ENCODE measurements at places on chromosomes 6 and 20.

DNA sequence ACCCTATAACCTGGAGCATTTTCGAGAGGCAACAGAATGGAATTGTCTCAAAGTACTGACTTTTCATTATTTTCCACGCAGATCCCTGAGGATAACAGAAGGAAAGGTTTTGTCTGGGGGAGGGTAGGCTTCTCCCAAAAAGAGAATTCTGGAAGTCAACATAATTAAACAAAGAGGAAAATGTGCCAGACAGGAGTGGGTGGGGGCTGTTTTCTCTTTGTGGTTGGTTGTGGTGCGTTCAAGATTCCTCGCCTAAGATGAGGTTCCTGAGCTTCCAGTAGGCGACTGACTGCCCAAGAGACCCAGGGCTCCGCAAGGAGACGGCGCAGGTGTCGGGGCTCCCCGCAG is 70.4 kb downstream of the SOX4 start:
- DNase-seq: no peak

DNA sequence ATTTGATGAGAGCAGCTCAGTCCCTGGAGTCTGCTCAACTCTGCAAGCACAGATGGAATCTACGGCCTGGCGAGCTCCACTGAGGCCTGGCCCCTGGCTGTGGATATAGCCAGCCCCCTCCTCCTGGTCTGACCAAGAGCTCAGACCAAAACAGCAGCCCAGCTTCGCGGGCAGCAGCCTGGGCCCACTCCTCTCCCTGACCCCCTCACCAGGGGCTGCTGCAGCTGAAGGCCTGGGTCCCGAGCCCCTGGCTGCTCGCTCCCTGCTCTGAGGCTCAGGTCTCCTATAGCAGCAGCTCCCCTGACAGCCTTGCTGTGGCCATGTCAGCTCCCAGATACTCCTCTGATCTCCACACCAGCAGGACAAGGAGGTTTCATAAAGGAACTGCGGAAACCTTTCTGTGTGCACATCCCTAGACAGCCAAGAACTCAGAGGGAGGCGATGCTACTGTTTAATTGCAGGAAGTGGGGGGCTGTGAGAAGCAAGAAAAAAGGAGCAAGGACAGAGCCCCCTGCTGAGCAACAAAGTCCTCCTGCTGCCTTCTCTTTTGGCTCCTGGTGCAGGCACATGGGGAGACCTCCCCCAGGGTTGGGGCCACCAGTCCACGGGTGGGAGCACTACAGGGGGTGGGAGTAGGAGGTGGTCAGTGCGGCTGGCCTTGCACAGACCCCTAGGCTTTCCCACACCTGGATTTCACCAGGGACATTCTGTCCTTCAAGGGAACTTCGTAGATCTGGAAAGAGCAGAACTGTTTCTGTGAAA is 38.7 kb upstream of the CST5 start:
- no peak for DNase-seq

GRCh38 chr6:95266537-95267258 is 310.6 kb upstream of the MANEA start:
- DNase-seq: no peak

DNA sequence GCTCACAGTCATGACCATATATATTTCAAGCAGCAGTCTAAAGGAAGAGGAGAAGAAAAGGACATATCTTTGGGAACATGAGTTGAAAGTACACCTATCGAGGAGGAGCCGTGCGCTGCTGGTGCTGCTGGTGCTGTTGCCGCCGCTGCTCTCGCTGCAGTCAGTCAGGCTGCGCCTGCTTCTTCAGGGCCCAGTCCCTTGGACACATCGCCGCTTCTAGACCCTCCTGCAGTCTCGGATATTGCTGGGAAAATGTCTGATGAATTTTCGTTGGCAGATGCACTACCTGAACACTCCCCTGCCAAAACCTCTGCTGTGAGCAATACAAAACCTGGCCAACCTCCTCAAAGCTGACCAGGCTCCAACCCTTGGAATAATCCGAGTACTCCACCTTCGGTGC is 8.2 kb upstream of the ASCC3 start:
- DNase-seq: no peak

- DNase-seq: no peak
These were observed 972 bp upstream of the PHF3 start for GRCh38 chr6:63634630-63635029.

GRCh38 chr6:6057442-6058053 is 50.8 kb upstream of the NRN1 start:
- peak; percentile 43 for DNase-seq

DNA sequence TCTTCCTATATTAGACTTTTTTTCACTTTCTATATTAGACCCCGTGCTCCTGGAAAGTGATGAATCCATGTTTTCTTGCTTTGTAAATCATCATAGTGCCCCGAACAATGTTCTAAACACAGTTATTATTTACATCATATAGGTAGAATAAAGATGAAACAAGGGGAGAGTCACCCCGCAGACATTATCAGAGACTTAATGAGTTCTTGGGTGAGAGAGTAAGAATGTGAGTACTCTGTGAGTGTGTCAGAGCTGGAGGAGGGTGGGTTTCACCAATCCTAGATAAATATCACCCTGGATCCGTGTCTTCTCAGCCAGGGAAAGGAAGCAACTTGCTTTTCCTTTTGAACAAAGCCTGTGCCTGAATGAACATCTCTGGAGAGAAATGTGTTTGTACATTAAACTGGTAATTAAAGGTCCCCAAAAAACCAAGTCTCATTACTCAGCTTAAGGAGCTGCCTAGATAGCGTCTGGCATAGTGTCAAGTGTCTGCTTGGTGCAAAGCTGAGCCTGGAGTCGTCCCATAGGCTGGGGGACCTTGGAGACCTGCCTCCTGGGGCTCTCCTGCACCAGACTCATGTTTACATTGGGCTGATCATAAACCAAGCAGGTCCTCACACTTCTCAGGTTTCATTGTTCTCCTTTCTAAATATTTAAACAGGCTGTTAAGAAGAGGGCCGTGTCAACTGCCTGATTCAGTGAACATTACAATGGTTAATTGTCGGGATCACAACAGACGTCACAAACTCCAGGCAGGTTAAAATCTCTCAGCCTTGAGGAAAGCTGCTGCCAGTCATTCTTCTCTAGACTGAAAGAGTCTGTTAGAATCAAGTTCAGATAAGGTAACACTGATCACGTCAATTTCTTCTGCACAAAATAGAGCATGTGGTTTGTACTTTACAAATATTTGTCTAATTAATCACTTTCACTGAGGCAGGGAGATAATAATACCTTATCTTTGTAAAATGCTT is 179.7 kb upstream of the MYLIP start:
- DNase-seq: peak; percentile 97

DNA sequence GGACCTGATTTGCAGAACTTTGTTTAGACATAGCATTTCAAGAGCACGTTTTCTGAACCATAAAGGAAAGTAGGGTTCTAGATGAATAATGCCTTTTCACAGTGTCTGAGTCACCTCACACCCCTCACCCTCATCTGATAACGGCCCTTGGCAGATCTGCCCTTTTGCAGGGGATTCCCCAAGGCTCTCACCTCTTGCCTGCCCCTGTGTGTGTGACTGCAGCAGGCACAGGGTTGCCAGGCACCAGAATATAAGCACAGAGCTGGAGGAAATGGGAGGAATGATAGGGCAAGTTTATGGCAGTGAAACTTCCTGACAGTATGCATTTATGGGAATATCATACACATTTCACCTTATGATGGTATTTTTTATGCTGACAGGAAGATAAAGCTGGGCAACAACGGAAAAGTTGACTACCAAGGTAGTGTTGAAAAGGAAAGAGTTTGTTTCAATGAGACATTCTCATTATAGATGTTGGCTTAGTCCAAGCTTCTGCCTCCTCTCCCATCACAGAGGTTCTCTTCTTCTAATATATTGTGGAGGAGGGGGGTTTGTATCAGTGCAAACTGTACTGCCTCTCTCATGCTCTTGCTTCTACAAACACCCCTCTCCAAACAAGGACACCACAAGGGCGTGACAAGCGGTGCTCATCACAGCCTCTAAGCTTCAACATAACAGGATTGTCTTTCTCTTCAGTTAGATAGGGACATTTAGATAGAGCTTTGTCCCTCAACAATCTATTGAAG is 101.5 kb upstream of the BACH2 start:
- no peak for DNase-seq

DNA sequence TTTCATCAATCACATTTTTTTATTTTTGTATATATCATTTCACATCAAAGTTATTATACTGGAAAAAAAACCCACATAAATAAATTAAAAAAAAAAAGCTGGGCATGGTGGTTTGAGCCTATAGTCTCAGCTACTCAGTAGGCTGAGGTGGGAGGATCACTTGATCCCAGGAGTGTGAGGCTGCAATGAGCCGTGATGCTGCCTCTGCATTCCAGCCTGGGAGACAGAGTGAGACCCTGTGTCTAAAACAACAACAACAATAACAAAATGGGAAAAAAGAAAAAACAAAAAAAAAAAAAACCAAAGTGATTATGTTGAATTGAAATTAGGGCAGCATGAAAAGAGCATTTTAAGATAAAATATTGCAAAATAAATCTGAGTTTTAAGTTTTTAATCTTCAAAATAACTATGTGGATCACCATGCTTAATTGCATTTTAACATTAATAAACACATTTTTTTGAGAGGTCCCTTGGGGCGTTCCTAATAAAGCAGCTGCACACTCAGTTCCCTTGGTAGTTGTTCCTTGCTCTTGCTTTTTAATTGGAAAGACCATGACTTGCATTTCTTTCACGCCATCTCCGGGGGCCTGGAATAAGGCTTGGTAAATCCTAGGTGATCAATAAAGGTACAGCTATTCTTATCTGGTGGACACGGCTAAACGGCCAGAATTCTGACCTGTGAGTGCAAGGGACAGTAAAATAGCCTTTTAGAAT is 15.1 kb downstream of the NOX3 start:
- DNase-seq: no peak

GRCh38 chr6:170403451-170403850 is 96.9 kb downstream of the FAM120B start:
- DNase-seq: no peak

- DNase-seq: no peak
These were observed 87.2 kb downstream of the DST start for GRCh38 chr6:56555438-56555872.

- peak; percentile 30 for DNase-seq
These were observed 71.4 kb downstream of the CEP57L1 start for GRCh38 chr6:109166673-109167072.

DNA sequence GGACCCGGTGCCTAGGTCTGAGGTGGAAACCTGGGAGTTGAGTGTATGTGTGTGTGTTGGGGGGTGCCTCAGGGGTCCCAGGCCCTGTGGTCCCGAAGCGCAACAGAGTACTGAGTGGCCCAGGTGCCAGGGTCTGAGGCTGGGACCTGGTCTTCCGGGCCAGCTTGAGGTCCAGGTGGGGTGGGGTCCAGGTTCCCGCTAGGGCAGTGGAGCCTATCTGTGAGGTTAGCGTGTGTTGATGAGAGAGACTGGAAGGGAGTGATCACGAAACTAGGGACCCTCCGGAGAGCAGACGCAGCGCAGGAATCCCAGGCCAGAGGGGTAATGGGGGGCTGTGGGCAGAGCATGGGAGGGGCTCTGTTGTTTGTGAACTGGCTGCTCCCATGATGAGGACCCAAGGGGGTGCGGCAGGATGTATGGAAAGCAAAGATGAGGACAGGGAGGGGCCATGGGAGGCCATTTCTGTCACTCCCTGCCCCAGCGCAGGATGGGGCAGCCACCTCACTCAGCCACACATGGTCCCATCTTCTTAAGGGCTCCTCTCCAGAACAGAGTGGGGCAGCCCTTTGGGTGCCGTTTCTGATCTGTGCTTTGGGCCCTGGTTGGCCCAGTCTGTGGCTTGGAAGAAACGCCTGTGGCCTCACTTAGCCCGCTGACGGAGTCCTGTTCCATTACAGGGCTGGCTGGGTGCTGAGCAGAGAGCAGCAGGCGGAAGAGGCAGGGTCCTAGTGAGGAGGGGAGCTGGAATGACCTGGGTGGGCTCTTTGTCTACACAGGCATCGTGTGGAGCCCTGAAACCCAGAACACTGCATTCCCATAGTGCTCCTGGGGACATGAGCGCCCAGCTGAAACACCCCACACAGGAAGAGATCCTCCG is 872 bp downstream of the HSPA12B start:
- DNase-seq: no peak

- DNase-seq: no peak
These were observed 48.9 kb downstream of the CNBD2 start for GRCh38 chr20:36017048-36017951.

GRCh38 chr6:165511807-165512206 is 151.2 kb downstream of the PDE10A start:
- no peak for DNase-seq

- peak; percentile 37 for DNase-seq
These were observed 174.6 kb downstream of the LMBRD1 start for GRCh38 chr6:69622230-69622629.

DNA sequence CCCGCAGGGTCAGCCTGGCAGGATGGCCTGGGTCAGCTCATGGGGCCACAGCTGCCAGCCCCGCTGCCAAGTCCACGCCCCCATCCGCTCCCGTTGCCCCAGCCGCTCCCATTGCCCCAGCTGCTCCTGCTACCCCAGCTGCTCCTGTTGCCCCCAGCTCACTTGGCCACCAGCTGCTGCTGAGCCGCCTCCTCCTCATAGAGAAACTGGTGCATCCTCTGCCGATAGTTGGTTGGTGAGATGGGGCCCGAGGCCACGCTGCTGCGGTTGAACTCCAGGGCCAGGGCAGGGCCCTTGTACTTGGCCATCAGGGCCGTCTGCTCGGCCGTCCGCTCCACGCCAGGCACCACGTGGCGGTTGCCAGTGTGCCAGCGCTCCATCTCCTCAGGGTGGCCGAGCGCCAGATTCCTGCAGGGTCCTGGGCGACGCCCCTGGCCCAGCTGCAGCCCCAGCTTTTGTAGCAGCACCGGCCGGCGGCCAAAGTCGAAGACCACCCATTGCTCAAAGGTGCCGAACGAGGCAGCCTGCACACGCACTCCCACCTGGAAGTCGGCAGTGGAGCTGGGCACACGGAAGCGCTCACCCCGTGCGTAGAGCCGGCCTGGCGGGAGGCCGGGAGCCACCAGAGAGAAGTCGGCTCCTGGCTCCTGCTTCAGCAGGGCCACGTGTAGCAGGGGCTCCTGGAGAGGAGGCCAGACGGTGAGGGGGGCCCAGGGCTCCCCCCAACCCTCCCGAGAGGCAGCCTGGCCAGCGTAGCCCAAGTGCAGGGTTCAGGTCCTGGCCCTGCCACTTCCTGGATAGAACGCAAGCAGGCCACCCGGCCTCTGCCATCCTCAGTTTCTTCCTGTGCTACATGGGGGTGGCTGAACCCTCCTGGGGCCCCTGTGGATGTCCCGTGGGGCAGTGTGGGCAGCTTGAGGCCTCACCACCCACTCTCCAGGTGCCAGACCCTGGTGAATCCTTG is 4.8 kb downstream of the HELZ2 start:
- no peak for DNase-seq

DNA sequence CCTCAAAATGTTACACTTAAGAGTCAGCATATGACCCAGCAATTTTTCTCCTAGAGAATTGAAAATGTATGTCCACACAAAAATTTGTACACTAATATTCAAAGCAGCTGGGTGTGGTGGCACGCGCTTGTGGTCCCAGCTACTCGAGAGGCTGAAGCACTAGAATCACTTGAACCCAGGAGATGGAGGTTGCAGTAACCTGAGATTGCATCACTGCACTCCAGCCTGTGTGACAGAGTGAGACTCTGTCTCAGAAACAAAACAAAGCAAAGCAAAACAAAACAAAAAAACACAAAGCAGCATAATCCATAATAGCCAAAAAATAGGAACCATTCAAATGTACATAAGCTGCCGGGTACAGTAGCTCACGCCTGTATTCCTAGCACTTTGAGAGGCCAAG is 1.6 kb upstream of the RPF2 start:
- DNase-seq: no peak
